ENCODE measurements at places on chromosomes 2 and 18.

DNA sequence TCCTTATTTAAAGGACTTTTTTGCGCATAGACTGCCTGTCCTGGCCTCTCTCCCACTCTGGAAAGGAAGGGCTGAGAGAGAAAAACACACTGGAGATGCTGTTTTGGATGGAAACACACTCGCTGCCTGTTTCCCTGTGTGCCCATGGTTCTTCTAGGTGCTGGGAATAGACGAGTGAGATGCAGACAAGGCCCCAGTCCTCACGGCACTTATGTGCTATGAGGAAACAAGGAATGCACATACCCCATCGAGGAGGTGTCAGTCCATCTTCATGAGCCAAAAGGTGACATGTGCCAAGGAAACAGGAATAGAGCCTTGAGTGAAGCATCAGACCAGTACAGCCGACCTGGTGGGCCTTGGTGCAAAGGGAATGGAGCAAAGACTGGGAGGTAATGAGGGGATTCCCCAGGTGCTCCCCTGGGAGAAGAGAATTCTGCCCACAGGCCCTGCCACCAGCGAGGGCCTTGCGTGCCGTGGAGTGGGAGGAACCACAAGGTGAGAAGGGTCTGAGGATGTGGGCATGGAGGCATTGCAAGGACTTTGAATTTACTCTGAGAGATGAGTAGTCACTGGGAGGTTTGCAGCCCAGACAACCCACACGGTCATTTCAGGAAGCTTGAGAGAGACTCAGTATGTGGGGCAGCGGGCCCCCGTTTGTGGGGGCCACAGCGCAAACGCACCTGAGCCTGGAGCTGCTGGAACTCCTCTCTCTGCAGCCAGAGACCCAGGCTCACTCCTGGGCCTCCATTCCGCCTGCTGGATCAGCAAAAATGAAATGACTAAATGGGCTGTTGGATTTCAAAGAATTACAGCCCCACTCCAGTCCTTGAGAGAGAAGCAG, 197.5 kb upstream of the COPS8 start:
- no peak for DNase-seq

- no peak for DNase-seq
Measured at GRCh38 chr2:42895791-42896135, 103.4 kb upstream of the HAAO start.

DNA sequence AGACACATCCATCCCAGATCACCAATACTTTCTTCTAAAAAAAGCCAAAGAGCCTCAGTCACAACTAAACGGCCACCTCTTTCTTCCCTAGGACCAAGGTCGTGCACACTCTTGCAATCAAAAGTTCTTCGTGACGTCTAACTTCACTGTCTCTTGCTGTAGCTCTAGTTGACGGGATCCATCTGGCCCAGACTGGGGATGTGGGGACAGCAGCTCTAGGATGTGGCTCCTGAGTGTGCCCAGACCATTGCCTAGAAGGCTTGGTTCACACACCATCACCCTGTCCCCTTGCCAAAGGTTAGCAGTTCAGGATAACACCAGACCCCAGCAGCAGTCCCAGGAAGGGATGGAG, 98.2 kb downstream of the TNS1 start:
- no peak for DNase-seq

DNA sequence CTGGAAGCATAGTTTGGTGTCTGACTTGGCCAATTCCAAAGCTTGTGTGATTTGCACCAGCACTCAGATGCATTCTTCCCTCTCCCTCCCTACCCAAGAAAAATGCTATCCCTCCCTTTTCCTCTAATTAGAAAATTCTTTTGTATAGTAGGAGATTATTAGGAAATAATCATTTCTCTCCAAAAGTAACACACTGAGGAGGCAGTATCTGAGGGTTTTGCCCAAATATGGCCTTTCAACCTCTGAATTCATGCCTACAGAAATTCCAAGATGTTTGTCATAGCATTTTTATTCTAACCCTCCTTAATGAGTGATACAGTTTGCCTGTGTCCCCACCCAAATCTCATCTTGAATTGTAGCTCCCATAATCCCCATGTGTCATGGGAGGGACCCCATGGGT, 5.0 kb upstream of the TMEM18 start:
- no peak for DNase-seq

GRCh38 chr18:13018374-13018773, 27.2 kb downstream of the CEP192 start:
- DNase-seq = no peak

DNA sequence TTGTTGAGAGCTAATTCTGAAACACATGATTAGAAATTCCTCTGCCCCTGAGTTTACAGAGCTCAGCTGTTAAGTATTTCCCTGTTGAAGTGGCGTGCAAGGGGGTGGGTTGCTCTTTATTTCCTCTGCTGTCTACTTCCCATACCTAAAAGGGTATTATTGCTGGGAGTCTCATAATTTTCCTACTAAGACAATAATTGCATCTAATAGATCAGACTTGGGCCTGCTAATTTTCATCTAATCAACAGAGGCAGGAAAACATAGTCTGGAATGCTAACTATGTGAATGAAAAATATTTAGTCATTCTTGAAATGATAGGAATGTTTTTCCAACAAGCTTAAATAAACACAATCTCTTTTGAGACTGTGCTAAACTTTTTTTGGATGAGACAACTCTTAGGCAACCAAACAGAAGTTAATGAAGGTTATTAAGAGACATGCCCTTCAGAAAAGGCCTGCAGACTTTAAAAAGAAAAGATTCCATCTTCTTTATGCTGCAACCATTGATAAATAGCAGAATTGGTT, 111.4 kb downstream of the FEZ2 start:
- DNase-seq = no peak

DNA sequence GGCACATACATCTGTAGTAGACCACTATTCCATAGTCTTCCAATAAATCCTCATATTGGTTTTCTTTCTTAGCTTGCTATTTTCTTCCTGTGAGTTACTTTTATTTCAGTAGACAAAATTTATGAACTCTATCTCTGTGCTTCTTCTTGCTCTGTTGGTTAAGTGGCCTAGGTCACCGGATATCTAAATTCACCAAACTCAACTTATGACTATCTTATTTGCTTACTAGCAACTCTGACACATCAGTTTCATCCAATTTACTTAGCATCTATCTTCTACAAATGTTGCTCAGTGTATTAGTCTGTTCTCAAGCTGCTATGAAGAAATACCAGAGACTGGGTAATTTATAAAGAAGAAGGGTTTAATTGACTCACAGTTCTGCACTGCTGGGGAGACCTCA, 432.5 kb upstream of the FSIP2 start:
- no peak for DNase-seq

DNA sequence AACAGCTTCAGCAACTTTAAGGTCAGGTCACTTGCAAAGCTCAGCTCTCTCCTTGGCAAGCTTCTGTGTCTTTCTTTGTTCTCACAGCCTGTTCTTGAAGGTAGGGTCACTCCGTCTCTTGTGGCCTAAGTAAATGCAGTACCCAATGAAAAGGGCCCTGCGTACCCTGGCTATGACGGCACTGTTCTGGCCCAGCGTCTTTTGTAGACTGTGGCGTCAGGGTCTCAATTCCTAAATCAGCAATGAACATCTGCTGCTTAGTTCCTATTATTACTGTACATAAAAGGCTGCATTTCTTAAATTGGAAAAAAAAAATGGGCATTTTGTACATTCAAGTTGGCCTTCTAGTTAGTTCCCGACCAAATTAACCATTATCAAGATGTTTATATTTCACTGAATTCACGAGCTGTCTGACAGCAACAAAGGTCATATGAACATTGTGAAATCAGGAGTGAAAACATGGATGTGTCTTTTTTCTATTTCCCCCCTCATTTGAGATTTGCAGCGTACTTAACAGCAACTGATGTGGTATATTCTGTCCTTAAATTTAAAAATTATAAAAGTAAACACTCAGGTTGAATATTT, 17.0 kb upstream of the MTCL1 start:
- DNase-seq = no peak

DNA sequence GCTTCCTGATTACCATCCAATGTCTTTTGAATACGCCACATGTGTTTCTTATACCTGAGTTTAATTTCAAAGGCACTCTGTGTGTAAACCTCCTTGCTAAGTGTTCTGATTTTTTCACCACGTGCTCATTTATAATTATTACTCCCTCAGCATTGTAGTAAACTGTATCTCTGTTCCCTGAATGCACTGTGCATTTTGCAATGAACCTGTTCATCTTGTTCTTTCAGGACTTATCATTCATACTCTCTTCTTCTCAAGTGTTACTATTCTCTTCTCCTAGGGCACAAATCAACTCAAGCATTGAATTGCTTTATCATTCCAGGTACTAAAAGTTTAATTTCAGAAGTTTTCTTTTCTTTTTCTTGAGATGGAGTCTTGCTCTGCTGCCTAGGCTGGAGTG, 383.4 kb upstream of the TRIB2 start:
- DNase-seq = no peak

DNA sequence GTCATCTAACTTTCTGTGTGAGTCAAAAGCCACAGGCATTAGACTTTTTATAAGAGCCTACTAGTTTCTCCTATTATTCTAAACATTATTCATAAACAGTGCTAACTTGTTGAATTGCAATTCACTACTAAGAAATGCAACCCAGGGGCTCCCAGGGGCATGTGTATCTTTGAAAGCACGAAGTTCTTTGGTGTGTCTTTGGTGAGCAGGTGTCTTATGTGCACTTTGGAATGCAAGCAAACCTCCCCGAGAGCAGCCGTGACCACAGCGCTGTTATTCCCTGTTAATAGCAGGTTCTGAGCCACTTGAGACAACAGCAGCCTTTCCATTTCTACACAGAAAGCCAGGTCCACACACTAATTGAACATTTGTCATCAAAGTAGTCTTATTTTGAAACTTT, 123.5 kb downstream of the PRKRA start:
- DNase-seq = no peak

DNA sequence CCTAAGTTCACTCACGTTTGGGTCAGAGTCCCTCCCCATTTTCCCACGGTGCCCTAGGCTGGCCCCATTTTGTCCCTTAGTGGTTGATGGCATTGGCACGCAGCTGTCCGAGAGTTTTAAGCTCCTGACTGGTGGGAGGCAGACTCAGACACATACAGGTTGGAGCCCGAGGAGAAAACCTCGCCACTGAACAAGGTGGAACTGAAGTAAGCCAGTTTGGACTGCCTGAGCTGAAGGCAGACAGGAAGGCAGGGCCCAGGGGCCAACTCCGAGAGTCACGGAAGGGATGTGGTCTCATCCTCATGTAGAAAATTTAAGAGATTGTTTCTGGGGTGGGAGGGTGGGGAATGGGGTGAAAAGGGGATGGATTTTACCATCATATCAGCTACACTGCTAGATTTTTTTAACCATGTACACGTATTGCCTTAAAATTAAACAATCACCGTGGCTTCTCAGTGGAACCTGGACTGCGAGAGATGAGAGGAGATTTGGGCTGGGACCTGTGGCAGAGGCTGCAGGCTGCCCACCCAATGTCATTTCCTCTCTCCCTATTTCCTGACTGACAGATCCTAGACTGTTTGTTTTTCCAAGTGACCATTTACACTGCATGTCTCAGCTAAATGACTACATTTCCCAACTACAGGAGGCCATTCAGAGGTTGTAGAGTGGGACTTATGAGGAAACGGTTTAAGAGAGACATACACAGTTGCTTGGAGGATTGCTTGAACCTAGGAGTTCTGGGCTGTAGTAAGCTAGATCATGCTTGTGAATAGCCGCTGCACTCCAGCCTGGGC, 19.4 kb upstream of the NMUR1 start:
- no peak for DNase-seq

- DNase-seq = no peak
Measured at GRCh38 chr2:107989445-107989844, 3.1 kb downstream of the SLC5A7 start.
